ENCODE measurements at places on chromosomes 1 and 21. TPM values are rescaled to one million over a fixed set of nuclear protein-coding genes. Genes with fewer than 3 reads are reported as not detected.

The CPLANE2 gene
- 4.6 TPM for polyA plus RNA-seq

The RBM8A gene
- 192 TPM for polyA plus RNA-seq

The OR2L5 gene
- polyA plus RNA-seq: not detected

The CAPN8 gene
- not detected for polyA plus RNA-seq

GRCh38 chr1:230113593-230114236, 46.7 kb downstream of the GALNT2 start:
- peak; percentile 72 for DNase-seq

DNA sequence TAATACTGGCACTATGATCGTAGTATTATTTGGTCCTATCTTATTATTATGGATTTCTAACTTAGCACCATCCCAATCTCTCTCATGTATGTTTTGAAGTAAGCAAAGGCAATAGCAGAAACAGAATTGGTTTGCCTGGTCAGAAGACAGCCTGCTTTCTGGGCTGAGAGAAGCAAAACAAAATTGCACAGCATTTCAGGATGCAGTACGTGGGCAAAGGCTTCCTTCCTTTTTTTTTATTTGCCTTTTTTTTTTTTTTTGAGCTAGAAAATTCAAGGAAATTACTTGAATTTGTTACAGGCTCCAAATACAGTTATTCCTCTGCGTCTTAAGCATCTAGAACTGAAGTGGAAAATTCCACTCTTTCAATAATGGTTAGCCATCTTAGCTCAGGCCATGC, 8.8 kb downstream of the CDA start:
- DNase-seq: peak; percentile 72

GRCh38 chr1:197919346-197920066, 2.3 kb downstream of the LHX9 start:
- DNase-seq: peak; percentile 16

DNA sequence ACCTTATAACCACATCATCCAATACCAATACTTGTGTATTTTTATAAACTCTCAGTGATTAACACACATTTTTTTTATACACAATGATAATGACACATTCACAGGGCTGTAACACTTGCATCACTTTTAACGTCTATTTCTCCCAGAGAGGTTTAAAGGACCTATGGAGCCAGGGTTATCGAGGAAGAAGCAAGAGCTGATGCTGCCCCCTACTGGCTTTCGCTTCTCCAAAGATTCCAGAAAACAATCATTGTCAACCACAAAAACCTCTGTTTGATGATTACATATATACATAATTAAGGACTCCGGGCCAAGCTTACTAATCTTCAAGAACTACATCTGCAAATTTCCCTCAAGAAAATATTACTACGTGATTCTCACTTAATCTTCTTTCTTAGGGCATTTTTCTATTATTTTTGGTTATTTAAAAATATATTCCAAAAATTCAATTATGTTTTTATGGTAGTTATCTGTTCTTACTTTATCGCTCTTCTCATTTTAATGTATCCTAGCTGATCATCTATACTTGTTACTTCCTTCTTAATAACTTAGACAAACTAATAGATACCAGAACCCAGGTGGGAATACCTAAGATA, 214.5 kb downstream of the VAV3 start:
- DNase-seq: peak; percentile 42

DNA sequence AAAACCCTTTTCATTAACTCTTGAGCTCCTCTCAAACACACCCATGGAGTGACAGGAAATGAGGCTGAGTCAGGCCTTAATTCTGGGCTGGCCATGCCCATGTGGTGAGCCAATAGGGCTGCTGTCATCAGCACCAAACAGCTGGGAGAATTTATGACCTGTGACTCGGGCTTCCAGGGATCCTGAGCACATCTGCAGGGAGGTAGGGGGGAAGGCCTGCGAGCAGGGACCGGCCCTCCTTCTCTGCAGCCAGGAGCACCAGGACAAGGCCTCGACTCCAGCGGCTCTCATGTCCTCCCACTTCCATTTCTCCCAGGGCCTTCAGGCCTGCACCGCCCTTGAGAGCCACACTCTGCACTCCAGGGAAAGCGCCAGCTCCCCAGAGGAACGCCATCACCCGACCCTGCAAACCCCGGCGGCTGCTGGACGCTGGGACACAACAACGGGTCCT, 14.6 kb downstream of the RIPK4 start:
- no peak for DNase-seq

- no peak for DNase-seq
Measured at GRCh38 chr1:246622035-246622652, 55.9 kb downstream of the CNST start.

Data from endothelial cell of umbilical vein (primary cell).